GM06990 (cell line): ENCODE measurements at places on chromosomes 1 and 21.

GRCh38 chr1:111733183-111733991 lies 5.8 kb downstream of the INKA2 start:
- no peak for DNase-seq

DNA sequence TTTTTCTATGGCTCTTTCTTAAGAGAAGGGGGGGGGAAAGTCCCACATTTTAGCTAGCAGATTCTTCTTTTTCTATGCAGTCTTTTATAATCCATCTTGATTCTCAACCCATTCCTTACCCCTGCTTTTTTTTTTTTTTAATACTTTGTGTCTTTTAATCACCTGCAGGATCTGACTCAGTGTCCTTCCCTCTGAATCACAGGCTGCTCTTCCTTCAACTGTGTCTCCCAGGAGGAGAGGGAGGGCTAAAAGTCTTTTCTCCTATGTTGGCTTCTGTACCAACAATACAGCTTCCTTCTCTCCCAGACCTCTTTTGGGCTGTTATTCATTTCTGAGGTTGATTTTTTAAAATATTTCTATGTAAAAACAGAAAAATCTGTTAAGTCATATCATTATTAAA lies 686.2 kb downstream of the ADGRL2 start:
- DNase-seq = no peak

DNA sequence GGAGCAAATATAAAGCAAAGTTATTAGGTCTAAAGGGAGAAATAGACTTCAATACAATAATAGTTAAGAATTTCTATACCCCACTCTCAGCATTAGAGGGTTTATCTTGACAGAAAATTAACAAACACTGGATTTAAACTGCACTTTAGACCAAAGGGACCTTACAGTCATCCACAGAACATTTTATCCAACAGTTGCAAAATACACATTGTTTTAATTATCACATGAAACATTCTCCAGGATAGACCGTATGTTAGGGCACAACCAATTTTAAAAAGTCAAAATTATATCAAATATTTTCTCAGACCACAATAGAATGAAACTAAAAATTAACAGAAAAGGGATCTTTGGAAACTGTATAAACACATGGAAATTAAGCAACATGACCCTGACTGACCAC lies 384.5 kb upstream of the C1orf87 start:
- no peak for DNase-seq

GRCh38 chr1:53142226-53142853 lies at the start of gene SLC1A7:
Gene SLC1A7 (minus strand): TSS chr1:53142638. CDS start chr1:53142449, 189 bp downstream.
- no peak for DNase-seq

- DNase-seq = no peak
These were observed 288.7 kb downstream of the NUF2 start for GRCh38 chr1:163610486-163610885.

- DNase-seq = no peak
These were observed 51.6 kb downstream of the ZMYM4 start for GRCh38 chr1:35319988-35320713.

DNA sequence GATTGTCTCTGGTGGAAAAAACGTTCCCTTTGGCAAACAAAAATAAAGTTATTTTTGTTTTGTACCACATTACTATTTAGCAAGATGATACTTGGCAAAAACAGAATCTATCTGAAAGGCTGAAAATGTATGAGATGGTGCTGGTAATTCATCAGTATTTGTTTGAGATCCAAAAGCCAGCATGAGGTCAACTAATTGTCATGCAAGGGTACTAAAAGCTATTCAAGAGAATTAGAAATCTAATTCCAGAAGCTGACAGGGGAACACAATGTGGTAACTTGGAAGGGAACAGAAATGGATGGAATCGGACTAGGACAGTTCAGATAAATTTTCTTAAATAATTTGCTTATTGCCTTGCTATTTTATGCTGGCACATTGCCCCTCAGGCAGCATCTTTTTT lies 263.8 kb downstream of the KCNT2 start:
- DNase-seq = no peak

DNA sequence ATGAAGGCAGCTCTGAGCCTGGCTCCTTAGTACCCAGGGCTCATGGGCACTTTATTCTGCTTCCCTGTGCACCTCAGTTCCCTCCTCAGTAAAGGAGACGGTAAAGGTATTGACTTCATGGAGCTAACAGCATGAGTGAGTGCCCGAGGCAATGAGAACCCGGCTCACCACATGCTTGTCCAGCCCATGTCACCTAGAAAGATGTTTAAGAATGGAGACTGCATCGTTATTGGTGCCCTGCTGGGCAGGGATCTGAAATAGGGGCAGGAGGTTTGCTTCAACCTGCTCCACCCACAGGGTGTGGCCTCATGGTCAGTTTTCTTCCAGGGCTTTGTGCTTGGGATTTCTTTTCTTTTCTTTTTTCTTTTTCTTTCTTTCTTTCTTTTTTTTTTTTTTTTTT lies 7.0 kb upstream of the KCNE1 start:
- no peak for DNase-seq

GRCh38 chr1:68293609-68294366 lies 61.5 kb upstream of the WLS start:
- DNase-seq = no peak

- DNase-seq = no peak
These were observed 576.1 kb upstream of the RGS18 start for GRCh38 chr1:191582169-191582568.

DNA sequence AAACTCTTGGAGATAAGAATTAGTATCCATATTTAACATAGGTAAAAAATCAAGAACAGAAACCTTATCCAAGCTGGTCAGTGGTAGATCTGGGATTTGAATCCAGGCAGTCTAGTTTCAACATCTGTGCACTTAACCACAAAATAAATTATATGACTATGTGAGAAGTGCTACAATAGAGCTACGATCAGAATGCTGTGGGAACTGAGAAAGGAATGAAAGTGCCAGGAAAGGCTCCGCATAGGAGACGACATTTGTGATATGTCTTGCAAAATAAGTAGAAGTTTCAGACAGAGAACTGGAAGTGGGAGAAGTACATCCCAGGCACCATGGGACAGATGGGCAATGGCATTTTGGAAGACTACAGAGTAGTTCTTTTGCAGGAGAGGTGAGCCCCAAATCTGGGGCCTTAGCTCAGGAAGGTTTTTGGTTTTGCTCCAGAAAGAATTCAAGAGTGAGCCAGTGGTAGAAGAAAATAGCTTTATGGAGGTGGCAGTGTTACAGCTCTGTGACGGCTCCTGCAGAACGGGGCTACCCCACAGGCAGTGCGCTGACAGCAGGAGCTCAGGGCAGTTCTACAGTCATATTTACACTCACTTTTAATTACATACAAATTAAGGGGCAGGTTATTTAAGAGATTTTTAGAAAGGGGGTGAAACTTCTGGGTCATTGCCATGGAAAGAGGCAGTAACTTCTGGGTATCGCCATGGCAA lies 25.5 kb upstream of the GJA5 start:
- no peak for DNase-seq

GRCh38 chr1:94514095-94514727 lies 27.3 kb downstream of the F3 start:
- DNase-seq = no peak

DNA sequence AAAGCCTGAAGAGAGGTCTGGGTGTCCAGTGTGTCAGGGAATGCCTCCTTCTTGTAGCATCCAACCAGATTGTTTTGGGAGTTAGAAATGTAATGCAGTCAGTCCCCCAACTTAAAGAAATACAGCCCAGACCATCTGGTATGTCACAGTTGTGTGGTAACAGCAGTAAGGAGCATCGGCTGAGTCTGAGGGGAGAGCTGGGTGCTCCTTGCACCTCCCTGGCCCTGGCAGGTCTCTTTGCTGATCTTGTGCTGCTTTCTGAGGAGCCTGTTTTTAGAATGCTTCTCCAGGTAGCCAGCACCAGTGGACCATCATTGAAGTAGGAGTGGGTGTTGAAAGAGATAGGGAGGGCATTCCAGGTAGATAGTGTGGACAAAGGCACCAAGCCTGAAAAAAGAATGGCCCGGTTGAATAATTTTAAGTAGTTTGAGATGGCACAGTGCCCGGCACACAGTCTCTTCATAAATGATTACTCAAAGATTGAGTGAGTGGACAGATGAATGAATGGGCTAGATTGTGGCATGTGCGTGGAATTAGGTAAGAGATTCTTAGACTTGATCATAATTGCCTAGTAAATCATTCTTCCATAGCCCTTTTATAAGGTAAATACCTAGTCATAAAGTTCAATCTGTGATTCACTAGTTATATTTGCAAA lies 46.5 kb downstream of the LAMC1 start:
- no peak for DNase-seq
